ENCODE measurements at places on chromosomes 12 and 14.

- no peak for DNase-seq
Measured at GRCh38 chr12:32116897-32117296, 10.2 kb downstream of the BICD1 start.

DNA sequence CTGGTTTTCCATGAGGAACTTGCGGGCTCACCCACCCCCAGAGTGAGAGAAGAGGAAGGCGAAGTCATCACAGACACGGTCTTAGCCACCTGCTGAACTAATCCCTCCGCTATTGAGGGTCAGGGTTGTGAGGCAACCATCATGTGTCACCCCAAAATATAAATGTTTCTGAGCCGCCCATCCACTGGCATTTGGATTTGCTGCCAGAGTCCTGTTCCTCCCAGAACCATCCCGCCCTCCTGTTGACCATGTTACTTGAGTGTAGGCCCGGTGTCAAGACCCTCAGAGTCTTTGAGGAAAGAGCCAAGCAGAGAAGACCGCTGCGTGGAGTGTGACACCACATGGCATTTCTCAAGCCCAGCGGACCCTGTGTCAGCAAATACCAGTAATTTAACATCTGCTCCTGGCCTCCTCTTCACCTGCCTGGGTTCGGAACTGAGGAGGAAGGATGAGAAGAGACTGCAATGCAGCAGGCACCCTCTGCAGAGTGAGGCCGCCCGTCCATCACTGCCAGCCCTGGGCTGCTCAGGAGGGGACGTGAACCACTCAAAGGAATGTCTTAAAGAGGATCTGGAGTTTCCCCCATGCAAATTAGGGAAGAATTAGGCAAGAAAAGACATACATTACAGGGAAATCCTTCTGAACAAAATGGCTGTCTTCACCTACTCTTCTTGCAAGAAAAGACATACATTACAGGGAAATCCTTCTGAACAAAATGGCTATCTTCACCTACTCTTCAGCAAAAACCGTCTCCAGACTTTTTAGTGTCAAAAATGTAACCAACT is 100.4 kb downstream of the FBXL14 start:
- no peak for DNase-seq

GRCh38 chr12:117485984-117486839 is 124.8 kb upstream of the NOS1 start:
- no peak for DNase-seq

- peak; percentile 82 for DNase-seq
Measured at GRCh38 chr14:101458741-101459550, 102.3 kb upstream of the DIO3 start.

DNA sequence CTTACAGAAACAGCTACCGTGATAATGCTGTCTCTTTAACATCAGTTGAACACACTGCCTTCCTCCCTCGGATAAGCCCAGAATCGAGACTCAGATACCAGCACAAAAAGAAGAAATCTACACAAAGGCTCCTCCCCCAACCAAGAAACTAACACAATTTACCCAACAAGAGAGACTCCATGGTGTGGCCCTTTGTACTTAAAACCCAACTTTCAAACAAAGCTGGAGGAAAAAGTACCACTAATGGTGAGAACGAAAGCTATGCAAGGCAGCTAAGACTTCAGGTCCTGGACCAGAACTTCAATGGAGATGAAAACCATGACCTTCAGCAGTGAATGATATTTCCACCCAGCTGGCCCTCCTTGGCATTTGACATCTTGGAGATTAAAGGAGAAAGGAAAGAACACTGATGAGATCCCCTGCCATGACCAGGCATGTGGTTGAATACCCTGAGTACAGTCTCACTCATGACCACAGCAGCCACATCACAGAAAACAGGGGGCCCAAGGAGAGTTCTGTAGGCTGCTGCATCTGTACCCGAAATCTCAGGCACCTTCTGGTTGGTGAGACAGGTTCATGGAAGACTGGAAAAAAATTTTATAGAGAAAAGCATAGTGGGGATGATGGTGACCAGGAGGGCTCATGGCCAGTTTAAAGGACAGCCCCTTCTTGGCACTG is 36.7 kb downstream of the RBM19 start:
- no peak for DNase-seq

GRCh38 chr12:123250471-123251383 is 17.5 kb downstream of the MTRFR start:
- no peak for DNase-seq

GRCh38 chr12:89765959-89766824 is 57.6 kb upstream of the ATP2B1 start:
- DNase-seq = no peak

DNA sequence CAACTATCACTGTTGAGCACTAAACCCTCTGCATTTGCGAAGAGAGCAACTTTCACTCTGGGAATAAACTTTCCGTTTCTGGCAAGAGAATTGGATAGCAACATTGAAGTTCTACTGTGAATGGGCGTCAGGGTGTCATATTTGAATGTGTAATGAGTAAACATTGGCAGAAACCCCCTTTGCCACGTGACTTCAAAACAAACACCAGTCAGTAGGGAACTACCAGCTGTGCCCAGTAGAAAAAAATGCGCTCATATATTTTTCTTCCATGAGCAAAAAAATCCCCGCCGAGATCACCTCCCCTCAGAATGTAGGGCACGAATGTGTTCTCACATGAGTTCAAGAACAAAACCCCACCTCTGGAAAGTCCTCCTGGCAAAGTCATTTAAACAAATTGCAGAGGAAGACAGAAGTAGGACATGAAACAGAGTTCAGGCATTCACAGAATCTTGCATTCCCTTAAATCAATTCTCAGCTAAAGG is 80.6 kb downstream of the BTG1 start:
- DNase-seq = no peak

DNA sequence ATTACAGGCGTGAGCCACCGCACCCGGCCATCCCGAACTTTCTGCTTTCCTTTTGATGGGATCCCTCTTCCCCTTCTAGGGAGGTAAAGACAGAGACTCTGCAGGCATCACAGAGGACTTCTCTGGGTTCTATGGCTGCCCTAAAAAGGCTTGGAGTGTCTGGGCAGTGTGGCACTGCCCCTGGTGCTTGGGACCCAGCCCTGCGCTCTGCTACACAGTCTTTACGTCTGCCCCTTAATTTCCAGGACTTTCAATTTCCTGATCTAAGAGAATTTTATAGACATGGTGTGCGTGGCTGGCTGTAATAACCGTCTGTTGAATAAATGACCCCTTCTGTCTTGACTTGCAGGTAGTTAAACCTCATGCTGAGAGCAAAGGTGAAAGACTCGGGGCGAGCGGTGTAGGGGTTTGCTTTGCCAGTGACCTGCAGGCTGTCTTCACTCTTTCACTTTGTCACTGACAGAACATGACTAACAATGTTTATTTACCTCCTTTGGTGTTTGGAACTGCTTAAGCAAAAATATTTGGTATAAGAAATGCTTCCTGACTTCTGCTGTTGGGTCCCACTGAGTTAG is 110.9 kb upstream of the MAP1LC3B2 start:
- no peak for DNase-seq

- no peak for DNase-seq
Measured at GRCh38 chr14:92679246-92679645, 69.2 kb downstream of the LGMN start.

DNA sequence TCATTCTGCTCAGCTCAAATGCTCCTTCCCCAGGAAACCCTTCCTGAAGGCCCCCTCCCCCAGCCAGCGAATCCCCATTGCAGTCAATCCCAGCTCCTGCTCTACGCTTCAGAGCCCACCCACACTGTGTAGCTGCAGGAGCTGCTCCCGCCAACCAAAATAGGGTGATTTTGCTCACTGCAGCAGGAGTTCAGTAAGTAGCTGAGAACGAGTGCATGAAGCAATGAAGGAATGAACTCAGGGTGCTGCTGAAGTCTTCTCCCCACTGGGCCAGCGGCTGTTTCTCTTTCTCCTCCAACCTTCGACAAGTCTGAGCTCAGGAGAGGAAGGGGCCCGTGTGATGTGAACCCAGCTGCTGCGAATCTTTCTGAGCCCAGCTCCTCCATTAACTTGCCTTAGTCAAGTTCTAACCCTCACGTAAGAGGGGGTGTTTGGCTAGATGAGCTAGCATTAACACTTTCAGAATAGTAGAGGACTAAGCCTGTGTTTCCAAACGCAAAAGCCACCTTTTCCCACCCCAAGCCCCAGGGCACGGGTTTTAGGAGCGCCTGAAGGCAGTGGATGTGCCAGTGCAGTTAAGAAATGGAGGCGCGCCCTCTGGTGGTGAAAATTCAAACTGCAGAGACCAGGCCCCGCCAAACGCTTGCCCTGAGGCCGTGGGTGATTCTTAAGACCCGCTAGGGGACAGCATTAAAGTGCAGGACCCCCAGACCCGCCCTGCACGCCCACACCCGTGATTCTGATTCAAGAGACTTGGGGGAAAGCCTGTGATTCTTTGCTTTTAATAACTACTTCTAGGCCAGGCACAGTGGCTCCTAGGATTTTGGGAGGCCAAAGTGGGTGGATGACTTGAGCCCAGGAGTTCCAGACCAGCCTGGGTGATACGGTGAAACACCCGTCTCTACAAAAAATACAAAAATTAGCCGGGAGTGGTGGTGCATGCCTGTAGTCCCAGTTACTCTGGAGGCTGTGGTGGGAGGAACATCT is 11.9 kb upstream of the SERPINA4 start:
- peak; percentile 89 for DNase-seq

DNA sequence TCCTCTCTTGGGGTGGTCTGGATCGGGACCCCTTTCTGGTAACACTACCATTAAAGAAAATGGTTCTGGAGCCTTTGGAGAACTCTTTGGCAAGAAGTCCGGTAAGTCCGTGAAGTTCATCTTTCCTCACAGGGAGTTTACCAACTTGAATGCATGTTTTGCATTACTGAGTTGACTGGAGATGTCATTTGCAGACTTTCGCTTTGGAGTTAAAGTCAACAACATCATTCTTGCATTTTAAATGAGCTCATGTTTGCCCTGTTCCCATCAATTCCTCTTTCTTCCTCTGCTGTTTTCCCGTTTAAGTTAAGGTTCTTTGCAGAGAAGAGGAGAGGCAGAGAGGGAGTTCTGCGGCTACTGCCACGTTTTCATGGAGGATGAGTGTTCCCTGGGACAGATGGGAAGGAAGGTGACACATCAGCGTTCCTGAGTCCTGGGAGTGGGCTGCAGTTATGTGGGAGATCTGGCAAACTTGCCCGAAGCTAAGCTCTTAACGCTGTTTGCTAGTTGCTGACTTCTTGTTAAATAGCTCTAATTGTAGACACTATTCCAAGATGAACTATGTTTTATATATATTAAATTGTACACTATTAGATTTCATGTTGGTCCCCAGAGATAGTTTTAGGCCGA is 18.8 kb upstream of the PRICKLE1 start:
- DNase-seq = no peak

DNA sequence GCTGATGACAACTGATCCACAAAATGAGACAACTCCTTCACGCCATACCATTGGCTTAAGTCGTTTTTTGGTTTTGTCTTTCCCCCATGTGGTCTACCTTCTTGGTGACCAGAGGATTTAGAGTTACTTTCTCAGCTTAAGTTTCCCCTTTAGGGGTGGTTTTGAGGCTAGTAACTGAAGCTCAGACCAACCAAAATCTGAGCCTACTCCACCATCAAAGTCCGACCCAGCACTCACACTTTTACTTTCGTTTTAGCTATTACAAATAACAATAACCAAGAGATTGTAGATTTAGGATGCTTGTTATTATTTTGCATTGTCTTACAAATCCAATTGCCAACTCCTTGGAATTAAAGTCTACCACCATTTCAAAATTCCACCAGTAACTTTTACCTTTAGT is 130.6 kb upstream of the MDM1 start:
- DNase-seq = no peak

- no peak for DNase-seq
Measured at GRCh38 chr14:66111891-66112290, 374.3 kb upstream of the CCDC196 start.

DNA sequence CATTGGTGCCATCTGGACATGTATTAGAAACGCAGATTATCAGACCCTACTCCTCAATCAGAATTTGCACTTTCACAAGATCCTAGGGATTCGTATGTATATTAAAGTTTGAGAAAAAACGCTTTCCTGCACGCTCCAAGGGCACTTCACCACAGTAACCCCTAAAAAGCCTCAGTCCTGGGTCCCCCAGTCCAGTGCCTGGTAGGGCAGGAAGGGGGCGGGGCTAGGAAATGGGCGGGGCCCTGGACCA is 369 bp downstream of the DEPDC4 start:
- DNase-seq = no peak

- DNase-seq = peak; percentile 44
Measured at GRCh38 chr14:93741556-93742230, 46.6 kb downstream of the PRIMA1 start.

DNA sequence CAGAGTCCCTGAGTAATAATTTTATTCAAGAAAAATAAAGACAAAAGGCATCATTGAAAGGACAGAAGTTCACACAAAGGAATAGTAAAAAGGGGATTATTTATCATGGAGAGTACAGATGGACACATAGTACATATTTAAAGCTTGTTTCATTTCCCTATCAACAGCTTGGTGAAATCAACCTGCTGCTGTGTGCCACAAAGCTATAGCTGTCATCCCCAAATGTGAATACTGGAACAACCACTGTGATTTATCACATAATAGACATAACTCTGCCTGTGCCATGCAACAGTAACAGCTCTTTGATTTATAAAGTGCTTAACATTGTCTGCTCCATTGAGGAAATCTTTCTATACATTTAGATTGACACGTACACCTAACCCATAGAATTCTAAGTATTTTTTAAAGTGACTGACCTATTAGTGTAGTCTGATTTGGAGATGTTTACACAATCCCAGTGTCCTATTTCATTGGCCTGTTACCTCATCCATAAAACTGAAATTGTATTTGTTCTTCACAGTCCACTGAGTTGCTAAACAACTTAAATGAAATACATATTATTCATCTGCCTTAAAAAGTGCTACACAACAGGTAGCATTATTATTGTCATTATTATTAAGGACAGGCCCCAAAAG is 3.3 kb downstream of the NEMF start:
- DNase-seq = no peak

GRCh38 chr12:23929906-23930305 is 19.6 kb downstream of the SOX5 start:
- no peak for DNase-seq

DNA sequence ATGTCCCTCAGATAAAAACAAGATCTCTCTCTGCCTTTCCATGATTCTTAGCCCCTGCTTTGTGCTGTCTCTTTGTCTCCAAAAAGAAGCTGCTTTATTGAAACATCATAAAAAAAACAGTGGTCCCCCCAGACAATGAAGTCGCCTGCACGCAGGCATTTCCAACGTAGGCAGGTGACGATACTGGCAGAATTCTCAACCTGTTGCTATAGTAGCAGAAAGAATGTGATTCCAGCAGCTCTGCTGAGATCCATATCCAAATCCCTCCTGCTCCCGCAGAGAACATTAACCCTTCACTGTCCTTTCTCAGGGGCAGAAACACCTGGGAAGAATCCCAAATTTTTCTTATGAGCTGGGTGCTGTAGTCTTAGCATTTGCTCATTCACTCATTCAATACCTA is 84.8 kb downstream of the STON2 start:
- DNase-seq = peak; percentile 46

DNA sequence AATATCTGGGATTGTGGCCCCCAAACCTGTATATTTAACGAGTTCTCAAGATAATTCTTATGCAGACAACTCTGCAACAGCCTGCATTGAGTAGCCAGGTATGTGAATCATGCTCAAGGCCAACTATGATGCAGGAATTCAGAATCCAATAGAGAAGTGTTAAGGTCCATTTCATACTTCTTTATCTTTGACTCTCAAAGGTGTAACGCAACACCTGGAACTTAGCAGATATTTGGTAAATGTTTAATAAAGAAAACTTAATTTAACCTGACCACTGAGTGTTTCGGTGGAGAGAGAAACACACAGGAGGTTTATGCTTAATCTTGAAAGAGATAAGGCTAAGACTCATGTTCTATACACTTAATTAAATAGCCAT is 156.5 kb upstream of the PLEKHG7 start:
- DNase-seq = no peak

All from retina (tissue), 1 donor.